CD4-positive, CD25-positive, alpha-beta regulatory T cell (primary cell): ENCODE measurements at places on chromosomes 6 and 20.

DNA sequence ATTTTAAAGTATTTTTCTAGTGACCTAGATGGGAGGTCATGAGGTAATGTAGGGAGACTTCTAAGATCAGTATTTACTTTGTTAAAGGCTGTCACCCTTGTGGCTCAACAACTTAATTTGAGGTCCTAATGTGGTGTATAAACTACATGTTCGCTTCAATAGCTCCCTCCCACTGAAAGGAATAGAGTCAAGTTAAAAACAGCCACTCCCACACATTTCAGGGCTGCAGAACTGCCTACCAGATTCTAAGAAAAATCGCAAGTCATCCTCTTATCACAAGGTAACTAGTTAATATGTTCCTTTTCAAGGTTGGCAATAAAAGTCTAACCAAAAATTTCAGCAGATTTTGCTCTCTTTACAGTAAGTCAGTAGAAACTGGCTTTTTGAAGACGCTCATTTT, 15.1 kb downstream of the GSTA1 start:
- no peak for DNase-seq

- DNase-seq: no peak
Measured at GRCh38 chr6:133093956-133094355, 147.2 kb upstream of the EYA4 start.

- DNase-seq: no peak
Measured at GRCh38 chr20:58994390-58995159, 12.5 kb downstream of the CTSZ start.

- DNase-seq: no peak
Measured at GRCh38 chr6:124655866-124656265, 306.4 kb upstream of the RNF217 start.

GRCh38 chr20:16553101-16553500, 20.1 kb downstream of the KIF16B start:
- no peak for DNase-seq

GRCh38 chr20:11687546-11688292, 230.0 kb upstream of the BTBD3 start:
- DNase-seq: no peak

DNA sequence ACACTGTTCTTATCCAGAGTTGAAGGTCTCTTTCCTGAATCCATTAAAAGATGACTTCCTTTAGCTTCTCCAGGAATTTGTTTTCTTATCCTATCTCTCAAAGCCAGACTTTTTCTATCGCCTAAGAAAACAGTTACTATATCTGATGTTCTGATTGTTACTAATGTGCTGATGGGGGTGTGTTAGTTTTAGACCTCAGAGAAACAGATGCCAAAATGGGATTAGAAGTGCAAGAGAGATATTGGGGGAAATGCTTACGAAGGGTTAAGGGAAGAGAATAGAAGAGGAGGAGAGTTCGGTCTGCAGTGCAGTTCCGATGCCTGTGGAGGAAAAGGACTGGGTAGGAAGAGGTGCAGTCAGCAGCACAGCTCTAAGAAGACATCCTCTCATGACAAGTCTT, 35.7 kb upstream of the ADGRG6 start:
- DNase-seq: no peak

- no peak for DNase-seq
Measured at GRCh38 chr6:38976801-38977500, 71.6 kb upstream of the GLP1R start.

GRCh38 chr20:61260905-61261304, 8.8 kb downstream of the CDH4 start:
- no peak for DNase-seq

GRCh38 chr6:24522228-24523176, 27.7 kb downstream of the ALDH5A1 start:
- no peak for DNase-seq

DNA sequence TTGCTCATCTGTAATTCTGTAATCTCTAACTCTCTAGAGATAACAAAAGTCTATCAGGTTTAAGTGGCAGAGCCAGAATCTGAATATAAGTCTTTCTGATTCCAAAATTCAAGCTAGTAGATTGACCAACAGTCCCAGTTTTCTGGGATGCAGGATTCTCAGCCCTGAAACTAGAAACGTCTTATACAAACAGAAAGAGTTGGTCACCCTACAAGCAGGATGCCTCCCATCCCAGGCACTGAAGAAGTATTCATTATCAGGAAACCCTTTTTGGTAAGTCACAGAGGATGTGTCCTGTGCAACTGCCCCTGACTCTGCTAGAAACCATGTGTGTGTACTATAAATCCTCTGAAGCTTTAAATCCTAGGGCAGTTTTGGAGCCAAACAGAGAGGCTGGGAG, 135.0 kb downstream of the CARMIL1 start:
- DNase-seq: no peak

DNA sequence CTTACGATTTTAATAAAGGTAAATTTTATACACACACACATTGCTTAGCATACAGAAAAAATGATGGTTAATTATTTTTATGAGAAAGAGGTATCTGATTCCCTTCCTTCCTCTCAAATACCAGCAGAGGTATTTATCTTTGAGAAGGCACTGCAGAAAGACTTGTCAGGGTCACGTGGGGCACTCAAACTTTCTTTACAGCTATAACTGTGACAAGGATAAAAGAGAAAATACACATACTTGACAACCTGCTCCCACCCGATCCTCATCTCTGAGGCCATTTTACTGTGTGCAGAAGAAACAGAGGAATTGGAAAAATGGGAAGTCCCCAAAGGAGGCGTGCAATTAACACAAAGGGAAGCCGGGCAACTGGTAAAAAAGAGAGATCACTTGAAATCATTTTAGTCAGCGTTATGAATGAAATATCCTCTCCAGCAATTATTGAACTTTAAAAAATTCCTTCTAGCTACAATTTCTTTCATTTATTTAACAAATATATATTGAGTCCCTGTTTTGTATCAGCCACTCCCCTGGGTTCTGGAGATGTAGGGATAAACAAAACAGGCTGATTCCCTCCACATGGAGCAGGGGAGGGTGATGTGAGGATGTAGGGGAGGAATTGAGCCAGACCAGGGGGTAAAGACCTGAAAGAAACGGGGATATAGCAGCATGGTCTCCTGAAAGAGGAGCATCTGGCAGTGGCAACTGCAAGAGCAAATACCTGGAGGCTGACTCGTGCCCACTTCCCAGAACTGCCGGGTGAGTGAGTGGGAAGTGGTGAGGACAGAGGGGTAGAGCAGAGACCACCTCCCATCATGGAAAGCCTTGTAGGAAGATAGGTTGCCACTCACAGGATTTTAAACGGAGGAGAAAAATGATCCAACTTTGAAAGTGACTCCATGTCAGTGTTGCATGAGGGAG, 510.3 kb downstream of the KIF16B start:
- no peak for DNase-seq

GRCh38 chr20:13029687-13030375, 21.1 kb downstream of the SPTLC3 start:
- DNase-seq: no peak

DNA sequence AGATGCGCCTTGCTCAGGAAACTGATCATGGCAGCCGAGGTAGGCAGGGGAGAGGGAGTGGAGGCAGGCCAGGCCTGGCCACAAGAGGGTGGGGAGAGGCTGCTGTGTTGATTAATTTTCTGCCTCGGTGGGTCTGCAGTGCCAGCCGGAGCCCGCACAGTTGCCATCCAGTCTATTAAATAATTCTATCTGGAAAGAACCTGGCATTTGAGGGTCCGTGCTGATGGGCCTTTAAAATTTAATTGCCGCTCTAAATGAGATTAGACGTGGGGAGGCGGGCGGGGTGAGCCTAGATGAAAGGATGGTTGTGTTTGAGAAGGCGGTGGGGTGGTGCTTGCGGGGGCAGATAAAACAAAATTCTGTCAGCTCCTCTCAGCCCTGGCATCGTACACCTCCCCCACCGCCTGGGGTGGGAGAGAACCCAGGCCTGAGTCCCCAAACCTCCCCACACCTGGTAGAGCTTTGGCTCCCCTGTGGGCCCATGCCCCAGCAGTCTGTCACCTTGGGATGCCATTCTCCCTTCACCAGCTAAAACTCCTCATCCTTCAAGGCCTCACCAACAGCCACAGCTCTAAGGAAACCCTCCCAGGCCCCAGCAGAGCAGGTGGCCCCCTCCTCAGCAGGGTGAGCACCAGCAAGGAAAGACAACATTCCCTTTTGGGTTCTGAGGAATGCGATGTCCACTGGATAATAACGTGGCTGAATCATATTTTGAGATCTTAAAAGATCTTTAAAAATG, 167.3 kb downstream of the GRM4 start:
- no peak for DNase-seq

DNA sequence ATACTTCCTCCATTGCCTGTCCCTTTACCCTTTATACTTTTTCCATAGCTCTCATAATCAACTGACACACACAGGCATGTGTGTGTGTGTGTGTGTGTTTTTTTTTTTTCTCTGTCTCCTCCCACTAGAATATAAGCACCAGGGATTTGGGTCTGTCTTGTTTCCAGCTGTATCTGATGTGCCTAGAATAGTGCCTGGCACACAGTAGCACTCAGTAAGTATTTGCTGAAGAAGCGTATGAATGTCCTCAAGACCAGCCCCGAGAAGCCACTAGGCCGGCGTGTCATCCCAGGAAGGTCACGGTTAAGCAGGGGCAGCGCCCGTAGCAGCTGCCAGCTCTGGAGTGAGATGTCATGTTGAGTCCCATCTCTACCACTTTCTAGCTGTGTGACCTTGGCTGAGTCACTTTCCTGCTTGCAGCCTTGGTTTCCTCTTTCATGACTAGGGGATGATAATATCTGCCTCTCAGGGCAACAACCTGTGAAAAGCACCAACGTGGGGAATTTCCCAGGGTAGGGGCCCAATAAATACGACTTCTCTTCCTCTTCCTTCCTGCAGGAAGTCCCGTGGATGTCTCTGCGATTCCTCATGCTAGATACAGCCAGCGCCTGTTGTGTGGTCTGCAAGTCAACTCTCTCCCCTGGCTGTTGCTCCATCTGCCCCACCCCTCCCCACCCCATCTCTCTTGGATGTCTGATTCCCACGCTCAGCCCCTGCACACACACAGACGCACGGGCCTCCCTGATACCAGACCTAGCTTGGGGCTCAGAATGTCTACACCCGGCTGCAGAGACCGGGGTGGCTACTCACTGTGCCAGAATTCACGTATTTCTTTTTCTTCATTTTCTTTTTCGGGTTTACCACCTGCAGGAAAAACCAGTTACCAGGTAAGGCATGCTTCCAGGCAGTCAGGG, 58.1 kb downstream of the RAB44 start:
- peak; percentile 66 for DNase-seq

GRCh38 chr6:170456886-170457698, 96.0 kb downstream of the PSMB1 start:
- DNase-seq: no peak

- DNase-seq: no peak
Measured at GRCh38 chr6:152598901-152599537, 38.1 kb downstream of the SYNE1 start.

DNA sequence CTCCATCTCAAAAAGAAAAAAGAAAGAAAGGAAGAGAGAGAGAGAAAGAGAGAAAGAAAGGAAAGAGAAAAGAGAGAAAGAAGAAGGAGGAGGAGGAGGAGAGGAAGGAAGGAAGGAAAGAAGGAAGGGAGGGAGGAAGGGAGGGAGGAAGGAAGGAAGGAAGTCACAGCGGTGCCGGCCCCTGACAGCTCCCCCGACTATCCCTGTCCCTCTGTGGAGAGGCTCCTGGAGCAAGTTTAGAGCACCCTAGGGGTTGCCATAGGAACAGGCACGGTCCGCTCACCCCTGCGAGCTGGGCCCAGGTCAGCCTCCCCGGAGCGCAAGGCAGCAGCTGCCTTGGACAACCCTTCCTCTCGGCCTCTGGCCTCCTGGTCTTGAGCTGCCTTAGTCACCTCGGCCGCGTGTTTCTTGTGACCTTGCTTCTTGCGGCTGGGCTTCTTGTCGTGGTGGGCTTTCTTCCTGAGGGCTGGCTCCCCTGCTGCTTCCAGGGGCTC, 6.8 kb downstream of the BNIP5 start:
- DNase-seq: no peak

DNA sequence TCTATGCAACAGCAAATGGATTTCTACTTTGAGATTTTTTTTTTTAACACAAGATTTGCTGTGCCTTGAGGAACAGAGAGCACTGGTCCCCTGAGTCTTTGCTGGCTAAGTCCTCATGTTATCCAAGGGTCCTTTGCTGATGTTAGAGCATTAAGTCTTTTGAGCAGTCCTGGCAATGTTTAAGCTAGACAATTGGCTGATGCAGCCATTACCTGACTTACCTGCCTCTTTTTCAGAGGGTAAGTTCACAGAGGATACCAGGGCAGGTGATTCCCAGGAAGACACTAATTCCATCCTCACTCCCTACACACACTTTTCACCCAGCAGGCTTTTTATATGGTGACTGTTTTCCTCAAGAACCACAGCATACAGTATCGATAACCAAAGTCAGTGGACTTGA, 337.7 kb downstream of the HDGFL1 start:
- DNase-seq: no peak

- DNase-seq: no peak
Measured at GRCh38 chr6:20868397-20869096, 334.3 kb downstream of the CDKAL1 start.

DNA sequence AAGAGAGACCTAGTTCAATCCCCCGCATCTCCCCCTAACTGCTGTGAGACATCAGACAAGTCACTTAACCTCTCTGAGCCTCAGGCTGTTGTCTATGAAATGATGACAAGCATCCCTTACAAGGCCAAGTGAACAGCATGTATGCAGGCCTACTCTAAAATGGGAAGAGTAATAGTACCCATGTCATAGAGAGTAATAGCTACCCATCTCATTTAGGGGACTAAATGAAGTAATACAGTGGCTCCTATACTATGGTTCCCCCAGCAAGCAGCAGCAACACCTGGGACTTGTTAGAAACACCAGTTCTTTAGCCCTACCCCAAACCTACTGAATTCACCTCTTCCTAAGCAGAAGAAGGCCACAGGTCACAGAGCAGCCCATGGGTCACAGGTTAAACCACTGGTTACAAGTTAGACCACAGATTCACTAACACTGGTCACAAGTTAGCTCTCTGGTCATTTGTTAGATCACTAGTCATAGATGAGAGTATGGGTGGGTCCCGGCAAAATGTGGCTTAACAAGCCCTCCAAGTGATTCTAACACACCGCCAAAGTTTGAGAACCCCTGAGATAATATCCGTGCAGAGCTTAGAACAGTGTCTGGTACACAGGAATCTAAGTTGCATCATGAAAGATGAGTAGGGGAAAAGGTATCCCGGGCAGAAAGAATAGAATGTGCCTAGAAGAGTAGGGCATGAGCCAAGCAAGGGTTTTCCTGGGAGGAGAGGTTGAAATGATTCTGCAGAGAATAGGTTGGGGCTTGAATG, 1.4 kb downstream of the DEFB124 start:
- DNase-seq: no peak

- DNase-seq: no peak
Measured at GRCh38 chr6:85192186-85192585, 257.7 kb upstream of the NT5E start.

- DNase-seq: no peak
Measured at GRCh38 chr6:65280060-65280459, 427.0 kb downstream of the EYS start.

- DNase-seq: no peak
Measured at GRCh38 chr6:44444853-44445252, 57.3 kb downstream of the CDC5L start.

GRCh38 chr6:15473174-15473573, 189.7 kb downstream of the DTNBP1 start:
- no peak for DNase-seq
